ENCODE measurements at places on chromosomes 12 and 14.

DNA sequence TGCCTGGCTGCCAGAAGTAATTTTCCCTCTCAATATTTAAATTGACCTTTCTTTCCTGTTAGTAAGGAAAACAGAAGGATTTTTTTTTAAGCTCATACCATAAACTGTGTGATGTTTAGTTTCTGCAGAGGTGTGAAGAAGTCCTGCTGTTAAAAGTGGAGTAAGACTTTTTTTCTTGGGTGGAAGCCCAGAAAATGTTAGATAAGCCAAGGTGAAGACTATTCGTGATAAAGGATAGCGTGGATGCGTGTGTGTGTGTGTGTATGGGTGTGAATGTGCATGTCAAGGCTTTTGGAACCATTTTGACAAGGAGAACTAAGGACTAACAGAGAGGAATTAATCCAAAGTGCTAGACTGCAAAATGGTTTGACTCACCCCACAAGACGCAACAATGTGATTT, 152.9 kb upstream of the SEL1L start:
- DNase-seq, result no peak

- no peak for DNase-seq
Observed at GRCh38 chr12:508795-509194, 49.1 kb downstream of the B4GALNT3 start.

GRCh38 chr12:93094988-93095737, 166.1 kb upstream of the EEA1 start:
- DNase-seq, result no peak

DNA sequence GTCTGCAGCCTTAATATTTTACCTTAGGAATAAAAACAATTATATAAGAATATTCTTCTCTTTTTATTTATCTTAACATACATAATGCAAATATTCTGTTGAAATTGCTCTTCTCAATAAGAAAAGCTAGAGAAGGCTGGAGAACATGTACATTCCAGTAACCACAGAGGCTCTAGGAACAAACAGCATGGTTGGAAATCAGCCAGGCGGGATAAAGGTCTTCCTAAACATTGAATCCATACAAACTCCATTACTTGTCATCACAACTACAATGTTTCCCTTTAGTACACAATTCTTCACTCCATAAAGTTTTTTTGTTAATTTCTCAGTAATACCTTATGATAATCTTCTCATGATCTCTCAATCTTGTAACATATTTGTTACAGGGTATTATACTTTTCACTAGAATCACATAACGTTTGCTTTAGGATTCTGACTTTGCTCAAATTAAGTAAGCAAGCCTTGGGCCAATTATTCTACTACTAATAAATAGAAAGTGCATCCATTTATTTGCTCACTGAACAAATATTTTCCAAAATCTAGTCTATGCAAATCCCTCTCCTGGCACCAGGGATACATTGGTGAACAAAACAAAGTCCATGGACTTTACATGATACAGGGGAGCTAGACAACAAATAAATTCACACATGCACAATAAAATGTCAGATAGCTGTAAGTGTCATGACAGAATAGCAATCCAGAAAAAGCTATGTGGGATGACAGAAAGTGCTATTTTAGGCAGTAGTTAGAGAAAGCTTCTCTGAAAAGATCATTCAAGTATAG, 237.5 kb upstream of the TMTC1 start:
- DNase-seq, result no peak

- no peak for DNase-seq
Observed at GRCh38 chr12:95411466-95411865, 62.5 kb upstream of the METAP2 start.

- no peak for DNase-seq
Observed at GRCh38 chr14:74962046-74962445, 6.6 kb upstream of the PGF start.

DNA sequence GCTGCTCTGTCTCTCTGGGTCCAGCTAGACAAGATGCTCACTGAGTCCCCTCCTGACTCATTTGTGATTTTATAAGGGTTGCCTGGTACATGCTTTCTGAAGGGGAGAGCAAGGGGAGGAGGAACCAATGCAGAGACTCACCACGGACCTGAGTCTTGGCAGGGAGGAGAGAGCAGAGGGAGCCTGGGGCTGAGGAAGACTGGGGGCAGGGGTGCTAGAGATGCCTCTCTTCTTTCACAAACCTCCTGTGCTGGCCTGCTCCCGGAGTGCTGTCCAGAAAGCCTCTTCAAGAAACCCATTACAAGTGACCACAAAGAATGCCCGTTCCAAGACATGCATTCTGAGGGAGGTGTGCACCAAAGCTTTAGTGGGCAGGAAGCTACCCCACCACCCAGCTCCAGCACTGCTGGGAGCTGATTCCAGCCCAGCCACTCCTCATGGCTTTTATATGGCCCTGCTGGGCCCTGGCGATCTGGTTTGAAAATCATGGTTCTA, 33.1 kb upstream of the DICER1 start:
- DNase-seq, result no peak

GRCh38 chr12:103851127-103851526, 10.1 kb upstream of the NT5DC3 start:
- DNase-seq, result no peak

DNA sequence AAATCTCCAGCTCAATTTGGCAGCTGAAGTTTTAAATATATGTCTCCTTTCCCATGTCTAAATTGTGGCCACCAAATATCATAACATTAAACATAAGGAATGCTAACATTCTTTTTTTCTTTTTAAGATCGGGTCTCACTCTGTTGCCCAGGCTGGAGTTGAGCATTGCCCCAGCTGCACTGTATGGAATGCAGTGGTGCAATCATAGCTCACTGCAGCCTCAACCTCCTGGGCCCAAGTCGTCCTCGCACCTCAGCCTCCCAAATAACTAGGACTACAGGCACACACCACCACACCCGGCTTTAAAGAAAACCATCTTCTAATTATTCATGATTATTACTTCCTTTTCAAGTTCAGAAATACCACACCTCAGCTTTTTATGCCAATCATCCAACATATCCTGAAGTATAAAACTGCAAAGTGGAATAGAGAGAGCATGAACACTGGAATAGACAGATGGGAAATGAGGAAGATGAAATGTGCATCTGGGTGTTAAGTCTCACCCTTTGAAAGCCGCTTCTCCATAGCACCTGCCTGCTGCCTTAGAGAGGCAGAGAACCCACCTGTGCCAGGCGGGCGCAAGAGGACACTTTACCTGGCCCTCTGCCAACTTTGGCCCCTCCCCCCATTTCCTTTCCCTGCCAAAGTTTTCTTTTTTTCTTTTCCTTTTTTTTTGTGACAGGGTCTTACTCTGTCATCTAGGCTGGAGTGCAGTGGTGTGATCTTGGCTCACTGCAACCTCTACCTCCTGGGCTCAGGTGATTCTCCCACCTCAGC, 2.8 kb upstream of the EML1 start:
- DNase-seq, result no peak

- DNase-seq, result no peak
Observed at GRCh38 chr14:23630687-23631086, 5.5 kb upstream of the DHRS2 start.

DNA sequence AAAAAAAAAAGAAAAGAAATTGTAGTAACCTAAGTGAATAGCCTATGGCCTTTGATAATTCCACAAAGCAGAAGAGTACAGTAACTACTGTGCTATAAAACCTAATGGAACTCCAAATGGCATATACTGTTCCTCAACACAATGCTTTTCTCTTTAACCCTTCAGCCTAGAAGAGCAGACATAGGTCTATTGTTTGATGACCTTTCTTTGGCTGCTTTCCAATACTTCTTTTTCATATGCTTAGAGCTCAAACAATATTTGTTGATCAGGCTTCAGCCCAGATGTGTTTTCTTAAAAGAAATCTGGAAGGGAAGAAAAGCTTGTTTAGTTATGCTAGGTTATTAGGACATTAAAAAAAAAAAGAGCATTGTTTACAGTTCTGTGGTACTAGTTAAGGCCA, 116.4 kb downstream of the NTN4 start:
- DNase-seq, result no peak

DNA sequence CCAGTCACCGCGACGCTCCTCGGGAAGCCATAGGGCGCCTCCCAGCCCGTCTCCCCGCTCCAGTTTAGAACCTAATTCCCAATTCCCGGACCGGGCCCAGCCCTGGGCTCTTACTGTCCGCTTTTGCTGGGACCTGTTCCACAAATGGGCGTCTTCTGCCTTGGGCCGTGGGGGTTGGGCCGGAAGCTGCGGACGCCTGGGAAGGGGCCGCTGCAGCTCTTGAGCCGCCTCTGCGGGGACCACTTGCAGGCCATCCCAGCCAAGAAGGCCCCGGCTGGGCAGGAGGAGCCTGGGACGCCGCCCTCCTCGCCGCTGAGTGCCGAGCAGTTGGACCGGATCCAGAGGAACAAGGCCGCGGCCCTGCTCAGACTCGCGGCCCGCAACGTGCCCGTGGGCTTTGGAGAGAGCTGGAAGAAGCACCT, 797 bp downstream of the UNG start:
- no peak for DNase-seq

DNA sequence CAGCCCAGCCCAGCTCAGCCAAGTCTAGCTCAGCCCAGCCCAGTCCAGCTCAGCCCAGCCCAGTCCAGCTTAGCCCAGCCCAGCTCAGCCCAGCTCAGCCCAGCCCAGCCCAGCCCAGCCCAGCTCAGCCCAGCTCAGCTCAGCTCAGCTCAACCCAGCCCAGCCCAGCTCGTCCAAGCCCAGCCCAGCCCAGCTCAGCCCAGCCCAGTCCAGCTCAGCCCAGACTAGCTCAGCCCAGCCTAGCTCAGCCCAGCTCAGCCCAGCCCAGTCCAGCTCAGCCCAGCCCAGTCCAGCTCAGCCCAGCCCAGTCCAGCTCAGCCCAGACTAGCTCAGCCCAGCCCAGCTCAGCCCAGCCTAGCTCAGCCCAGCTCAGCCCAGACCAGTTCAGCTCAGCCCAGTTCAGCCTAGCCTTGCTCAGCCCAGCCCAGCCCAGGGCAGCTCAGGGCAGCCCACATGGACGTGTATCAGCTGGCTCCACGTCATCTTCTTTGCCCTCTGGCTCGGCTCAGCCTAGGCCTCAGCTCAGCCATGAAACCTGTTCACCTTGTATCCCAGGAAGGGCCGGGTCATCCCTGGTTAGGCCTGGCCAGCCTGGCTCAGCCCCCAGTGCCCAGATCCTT, 185.6 kb downstream of the TMEM121 start:
- DNase-seq, result no peak

DNA sequence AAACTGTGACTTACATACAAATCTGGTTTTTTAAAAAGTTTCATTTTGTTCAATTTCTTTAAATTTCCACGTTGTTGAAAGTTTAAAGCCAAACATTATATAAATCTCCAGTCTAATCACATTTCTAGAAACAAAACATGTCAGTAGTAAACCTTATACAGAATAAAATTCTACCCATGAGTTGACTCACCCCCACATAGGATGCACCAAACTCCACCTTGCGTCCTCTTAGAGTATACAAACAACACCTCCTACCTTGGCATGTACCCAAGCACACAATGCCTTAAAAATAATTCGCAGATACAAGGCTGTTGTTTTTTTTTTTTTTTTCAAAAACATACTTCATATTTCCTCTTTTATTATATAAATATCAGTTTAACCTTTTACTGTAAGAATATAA, 3.3 kb downstream of the FBXL14 start:
- DNase-seq, result peak; percentile 36

DNA sequence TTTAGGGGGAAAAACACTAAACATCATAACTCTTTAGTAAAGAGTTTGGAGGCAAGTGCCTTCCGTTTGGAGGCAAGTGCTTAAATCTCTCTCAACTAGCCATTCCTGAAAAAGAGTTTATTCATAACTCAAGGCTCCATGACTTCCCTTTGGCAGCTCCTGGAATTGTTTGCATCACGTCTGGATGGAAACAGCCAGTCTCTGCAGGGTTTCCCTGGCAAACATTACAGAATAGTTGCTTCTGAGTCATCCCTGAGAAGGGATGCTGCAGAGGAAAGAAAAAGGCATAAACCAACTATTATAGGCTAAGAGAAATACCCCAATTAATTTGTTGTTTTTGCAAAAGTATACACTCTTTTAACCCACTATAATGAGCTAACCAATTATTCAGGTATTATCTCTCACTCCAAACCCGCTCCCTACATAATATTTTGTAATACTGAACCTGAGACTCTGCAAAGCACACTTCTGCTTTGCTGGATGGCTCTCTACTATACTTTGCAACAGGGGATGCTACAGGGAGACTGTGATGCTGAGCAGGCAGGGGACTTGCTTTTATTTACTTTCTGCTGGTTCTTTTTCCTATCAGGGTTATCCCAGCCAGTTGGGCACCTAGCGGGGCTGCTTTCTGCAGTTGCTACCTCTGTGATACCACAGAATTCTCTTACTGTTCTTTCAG, 497.7 kb downstream of the FUT8 start:
- DNase-seq, result no peak

- DNase-seq, result no peak
Observed at GRCh38 chr14:26984311-26985177, 386.7 kb upstream of the NOVA1 start.

DNA sequence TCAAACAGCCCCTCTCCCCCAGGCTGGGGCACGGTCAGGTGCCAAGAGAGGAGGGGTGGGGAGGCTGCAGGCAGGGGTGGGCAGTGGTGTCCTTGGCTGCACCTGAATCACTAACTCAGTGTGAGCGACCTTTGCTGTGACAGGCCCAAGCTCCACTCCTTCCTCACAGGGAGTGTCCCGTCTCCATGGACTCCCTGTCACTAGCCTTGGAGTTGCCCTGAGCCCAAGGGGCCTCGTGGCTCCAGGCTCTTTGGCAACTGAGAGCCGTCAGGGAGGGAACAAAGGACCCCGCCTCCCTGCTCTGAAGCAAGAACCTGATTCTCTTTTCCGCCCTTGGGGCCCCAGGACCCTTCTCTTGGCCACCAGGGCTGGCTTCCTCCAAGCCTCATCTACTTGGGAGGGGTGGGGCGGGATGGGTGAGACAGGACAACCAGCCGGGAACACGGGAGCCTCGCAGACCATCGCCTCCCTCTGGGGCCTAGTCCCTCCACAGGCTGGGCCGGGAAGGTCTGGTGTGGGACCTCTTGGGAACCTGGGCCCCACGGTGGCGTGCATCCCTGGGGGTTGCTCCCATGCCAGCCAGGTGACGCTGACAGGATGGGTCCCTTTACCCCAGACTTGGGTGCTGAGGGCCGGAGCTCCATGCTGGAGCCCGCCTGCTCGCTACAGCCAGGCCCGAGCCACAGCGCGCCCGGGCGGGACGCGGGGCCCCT, 935 bp upstream of the ADSS1 start:
- no peak for DNase-seq

- no peak for DNase-seq
Observed at GRCh38 chr14:100629696-100630095, 42.5 kb upstream of the BEGAIN start.

- DNase-seq, result no peak
Observed at GRCh38 chr12:96094201-96094600, 58.8 kb upstream of the LTA4H start.

- DNase-seq, result no peak
Observed at GRCh38 chr12:79441534-79441933, 249.2 kb downstream of the PAWR start.

Measured in CD4-positive, alpha-beta T cell treated with Interleukin-4 for 1 hour (primary cell).